ENCODE measurements at places on chromosomes 7 and 10.

- DNase-seq: no peak
These were observed 375.5 kb upstream of the LRRTM3 start for GRCh38 chr10:66550351-66550750.

- DNase-seq: no peak
These were observed 206.1 kb downstream of the WDR11 start for GRCh38 chr10:121057269-121057668.

DNA sequence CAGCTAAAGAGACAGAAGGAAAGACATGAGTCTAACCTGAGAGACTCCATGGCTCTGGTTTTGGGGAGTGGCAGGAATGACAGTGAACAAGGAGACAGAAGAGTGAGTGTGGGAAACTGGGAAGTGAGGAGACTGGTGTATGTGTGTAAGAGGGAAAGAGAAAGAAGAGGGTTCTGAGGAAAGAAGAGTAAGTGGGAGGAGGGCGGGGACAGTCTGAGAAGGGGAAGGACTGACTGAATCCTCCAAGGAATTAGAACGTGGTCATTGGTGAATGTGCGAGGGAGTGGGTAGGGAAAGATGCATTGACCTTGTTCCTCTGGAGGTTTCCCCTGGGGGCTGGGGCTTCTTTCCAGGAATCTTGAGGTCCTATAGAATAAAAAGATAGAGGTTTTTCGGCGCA lies 26.6 kb downstream of the WNT8B start:
- DNase-seq: no peak

- no peak for DNase-seq
These were observed 174.8 kb downstream of the CELF2 start for GRCh38 chr10:11192304-11193000.

- DNase-seq: no peak
These were observed 363.3 kb downstream of the SEMA3D start for GRCh38 chr7:84823530-84823929.

DNA sequence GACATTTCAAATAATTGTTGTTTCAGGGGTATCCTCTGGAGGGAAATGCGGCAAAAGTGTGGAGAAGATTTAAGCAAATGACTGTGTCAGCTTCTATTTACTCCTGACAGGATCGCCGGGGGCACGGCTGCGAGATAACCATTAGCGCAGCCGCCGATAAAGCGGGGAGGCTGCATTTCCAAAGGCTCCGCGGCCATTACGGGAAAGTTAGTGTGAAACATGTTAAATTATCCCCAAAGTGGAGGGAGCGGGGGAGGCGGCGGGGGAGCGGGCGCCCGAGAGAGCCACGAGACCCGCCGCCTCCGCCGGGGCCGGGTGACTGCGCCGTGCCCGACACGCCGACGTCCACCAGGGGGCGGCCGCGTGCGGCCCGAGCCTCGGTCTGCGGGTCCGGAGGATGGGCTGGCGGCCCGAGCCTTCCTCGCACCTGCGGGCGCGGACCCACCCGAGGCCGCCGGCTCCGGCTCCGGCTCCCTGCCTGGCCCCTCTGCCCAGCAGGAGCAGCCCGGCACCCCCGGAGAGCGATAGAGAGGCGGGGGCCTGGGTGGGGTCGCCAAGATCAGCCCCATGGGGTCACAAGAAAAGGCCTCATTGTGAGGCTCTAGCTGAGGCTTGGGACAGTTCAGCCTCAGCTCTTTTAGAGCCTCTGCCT lies 74.4 kb upstream of the PAX2 start:
- no peak for DNase-seq

DNA sequence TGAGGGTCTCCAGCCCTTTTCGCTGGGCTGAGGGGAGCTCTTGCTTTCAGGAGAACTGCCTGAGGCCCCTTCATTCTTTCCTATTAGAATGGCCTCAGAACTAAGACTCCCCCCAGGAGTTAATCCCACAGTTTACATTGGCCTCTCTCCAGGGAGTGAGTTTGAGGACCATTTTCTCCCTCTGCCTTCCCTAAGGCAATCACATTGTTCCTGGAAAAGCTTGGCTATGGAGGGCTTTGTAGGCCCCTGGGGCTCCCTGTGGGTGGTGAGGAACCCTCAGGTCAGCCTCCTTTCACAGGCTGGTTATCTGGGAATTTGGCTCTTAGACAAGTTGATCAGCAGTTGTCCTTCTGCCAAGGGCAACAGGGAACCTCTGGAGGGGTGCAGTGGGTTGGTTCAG lies 343.7 kb downstream of the RPS24 start:
- DNase-seq: no peak

DNA sequence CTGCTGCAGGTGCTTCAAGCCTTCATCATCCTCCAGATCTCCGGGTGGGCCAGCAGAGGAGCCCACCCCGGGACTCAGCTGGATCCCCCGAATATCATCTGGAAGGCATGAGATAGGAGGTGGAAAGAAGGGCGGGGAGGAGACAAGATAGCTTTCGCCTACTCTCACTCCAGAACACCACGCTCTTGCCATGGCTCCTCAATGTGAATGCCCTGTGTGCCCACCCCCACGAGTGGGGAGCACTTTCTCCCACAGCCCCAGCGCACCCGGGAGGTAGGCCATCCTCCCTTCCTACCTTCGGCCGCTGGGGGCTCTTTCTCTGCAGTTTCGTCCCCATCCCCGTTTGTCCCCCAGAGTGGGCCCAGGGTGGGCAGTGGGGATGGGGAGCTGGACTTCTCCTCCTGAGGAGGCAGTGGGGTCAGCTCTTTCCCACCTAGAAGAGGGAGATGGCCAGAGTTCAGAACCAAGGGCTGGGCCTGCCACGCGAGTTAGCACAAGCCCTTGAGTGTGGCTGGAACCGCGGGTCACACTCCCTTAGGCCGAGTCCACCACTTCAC lies 8.9 kb downstream of the GIGYF1 start:
- no peak for DNase-seq

GRCh38 chr10:90440870-90441269 lies 417.0 kb downstream of the HTR7 start:
- no peak for DNase-seq

DNA sequence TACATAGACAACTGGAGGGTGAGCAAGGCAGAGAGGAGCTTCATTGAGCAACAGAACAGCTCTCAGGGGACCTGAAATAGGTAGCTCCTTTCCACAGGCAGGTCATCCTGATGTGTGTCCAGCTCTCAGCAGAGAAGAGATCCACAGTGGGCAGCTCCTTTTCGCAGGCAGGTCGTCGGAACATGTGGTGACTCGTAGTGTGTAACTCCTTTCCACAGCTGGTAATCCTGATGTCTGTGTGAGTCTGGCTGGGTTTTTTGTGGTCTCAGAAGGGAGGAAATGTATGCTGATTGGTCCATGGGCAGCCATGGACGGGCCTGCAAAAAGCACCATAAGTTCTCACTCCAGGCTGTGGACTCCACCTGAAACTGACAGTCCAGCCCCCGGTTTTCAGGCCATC lies 24.4 kb upstream of the TES start:
- no peak for DNase-seq

- DNase-seq: peak; percentile 41
These were observed 27.8 kb downstream of the CREB5 start for GRCh38 chr7:28440055-28440601.

DNA sequence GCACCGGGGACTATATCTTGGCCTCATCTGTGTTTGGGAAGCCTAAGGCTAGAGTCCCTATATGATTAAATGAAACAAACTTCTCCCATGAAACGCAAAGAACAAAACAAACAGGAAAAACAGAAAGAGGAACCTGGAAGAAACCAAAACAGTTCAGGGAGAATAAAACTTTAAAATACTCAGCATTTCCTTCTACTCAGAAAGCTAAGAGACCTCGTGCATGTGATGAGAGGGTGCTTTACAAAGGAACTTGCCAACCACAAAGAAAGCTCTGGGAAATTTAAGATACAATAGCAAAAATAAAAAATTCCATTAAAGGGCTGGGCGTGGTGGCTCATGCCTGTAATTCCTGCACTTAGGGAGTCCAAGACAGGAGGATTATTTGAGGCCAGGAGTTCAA lies 6.9 kb downstream of the PILRA start:
- DNase-seq: no peak

DNA sequence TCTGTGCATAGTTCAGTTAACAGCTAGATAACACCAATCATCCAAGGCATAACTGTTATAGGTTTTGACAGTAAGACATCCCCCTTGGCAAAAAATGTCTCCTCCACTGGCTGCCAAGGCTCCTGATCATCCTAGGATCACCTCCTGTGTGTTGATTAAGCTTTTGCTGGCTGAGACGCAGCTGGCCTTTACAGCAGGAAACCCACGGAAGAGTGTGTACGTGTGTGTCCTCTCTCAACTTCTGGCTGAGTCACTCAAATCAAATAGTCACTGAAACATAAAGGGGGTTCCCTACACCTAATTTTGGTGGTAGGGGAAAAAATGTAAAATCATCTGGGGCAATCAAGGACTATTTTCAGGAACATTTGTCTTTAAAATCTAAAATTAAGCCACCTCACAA lies 208.8 kb downstream of the CTNNA3 start:
- no peak for DNase-seq
